ENCODE measurements at places on chromosomes 1 and 21.

DNA sequence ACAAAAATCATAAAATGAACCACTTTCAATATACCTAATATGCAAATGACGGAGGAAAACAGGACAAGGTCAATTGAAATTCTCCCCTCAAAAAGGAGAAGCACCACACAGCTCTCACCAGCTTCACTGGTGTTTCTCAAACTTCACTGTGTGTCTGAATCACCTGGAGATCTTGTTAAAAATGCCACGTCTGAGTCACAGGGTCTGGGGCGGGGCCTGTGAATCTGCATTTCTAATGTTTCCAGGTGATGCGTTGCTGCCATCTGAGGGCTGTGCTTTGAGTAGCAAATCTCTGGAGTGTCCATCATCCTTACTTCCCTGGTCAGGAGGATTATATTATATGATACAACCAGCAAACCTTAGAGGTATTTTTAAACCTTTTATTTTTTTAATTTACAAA is 9.0 kb downstream of the CLDN19 start:
- DNase-seq: peak; percentile 21

- no peak for DNase-seq
These were observed 84.6 kb downstream of the ACTL8 start for GRCh38 chr1:17839641-17840196.

- no peak for DNase-seq
These were observed 135.7 kb upstream of the TIAM1 start for GRCh38 chr21:31479714-31480113.

- no peak for DNase-seq
These were observed 170.8 kb downstream of the SIPA1L2 start for GRCh38 chr1:232459087-232459486.

GRCh38 chr21:21210552-21210951 is 212.3 kb downstream of the NCAM2 start:
- no peak for DNase-seq
